ELR (cell line): ENCODE measurements at places on chromosomes 7 and 10.

DNA sequence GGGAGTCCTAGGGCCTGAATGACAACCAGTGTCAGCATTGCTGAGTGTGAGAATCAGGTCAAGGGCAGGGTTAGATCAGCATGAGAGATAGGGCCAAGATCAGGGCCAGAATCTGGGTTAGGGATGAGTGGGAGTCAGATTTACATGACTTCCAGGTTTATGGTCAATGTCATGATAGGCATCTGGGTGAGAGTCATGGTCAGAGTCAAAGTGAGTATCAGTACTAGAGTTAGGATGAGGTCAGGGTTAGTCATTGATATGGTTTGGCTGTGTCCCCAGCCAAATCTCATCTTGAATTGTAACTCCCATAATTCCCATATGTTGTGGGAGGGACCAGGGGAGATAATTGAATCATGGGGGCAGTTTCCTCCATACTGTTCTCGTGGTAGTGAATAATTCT, 12.3 kb downstream of the MRPS24 start:
- DNase-seq, result peak; percentile 78

- DNase-seq, result no peak
These were observed 38.5 kb downstream of the ZNF438 start for GRCh38 chr10:30993155-30993554.

GRCh38 chr7:156780724-156781455, 112.1 kb downstream of the LMBR1 start:
- DNase-seq, result no peak

DNA sequence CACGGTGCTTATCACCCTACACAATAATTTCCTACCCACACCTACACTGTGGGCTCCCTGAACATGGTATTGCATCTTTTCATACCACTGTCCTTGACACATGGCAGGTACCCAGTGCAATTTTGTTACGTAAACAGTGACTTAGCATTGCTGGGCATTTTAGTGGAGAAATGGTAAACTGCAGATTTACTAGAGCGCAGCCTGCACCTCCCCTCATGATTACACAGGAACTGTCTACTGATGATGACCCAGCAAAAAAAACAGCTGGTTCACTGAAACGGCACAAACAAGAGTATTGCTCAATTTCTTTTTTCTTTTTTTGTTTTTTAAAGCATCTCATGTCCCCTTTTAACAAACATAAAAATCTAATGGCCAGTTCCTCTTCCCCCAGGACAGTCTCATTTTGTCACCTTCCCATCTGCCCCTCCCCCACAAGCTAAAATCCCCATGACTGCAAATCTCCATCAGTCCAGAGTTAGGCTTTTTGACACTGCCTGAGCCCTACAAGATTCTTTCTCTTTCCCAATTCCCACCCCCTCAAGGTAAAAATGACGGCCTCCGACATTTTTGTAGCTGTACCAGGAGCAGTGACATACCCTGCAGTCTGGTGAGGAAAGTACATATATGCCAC, 2.8 kb downstream of the ZNF746 start:
- no peak for DNase-seq

- no peak for DNase-seq
These were observed 2.8 kb downstream of the TDRD1 start for GRCh38 chr10:114181971-114182370.

DNA sequence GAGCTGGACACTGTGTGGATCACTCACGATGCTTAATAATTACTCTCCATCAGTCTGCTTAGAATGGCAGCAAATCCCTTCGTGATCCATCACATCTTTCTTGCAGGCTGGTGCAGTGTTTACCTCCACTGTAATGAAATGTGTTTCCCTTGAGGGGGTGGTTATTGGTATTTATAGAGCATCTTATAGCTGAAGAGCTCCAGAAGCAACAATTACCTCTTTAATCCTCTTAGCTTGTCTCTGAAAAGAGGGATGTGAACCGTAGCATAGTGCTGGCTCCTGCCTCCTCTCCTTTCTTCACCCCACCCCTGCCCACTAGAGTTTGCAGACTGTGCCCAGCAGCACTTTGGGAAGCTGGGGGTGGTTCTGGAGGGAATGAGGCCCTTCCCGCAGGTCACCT, 132.6 kb downstream of the CAMK1D start:
- DNase-seq, result no peak
